ENCODE measurements at places on chromosomes 16 and 17.

DNA sequence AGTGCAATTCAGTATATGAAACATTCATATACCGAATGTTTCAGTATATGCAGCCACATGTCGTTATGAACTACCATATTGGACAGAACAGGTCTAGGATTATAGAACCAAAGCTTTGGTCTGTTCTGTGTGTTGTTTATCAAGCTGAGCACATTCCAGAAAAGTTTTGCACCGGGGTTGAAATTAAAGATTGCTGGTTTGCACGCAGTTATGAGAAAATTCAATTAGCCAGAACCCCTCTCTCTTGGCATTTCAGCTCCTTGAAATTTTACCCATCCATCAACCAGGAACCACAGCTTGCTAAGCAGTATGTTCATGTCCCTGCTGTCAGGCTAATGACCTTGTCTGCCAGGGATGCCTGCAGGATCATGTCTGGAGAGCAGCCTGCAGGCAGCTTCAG, 9.5 kb downstream of the KRT32 start:
- DNase-seq: no peak

DNA sequence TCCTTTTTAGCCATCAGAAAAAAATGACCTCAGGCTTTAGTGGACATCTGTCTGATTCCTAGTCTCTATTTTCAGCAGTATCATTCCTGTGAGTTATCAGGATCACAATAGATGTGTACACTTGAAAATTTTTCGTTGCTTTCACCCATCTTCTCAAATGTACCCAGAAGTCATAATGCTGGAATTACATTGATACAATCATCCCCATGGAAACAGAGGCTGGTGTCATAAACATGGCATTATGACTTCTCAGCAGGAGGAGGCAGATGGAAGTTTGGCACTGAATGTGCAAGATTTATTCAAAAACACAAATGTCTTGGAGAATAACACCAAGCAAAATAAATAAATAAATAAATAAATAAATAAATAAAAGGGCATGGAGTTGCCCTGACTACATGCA, 292.5 kb downstream of the PHKB start:
- DNase-seq: no peak

GRCh38 chr16:89067677-89068443, 25.8 kb upstream of the ACSF3 start:
- DNase-seq: no peak

GRCh38 chr17:51120357-51120738, 320 bp downstream of the SPAG9 start:
- DNase-seq: no peak

GRCh38 chr16:25083701-25084100, 27.8 kb upstream of the LCMT1 start:
- no peak for DNase-seq

GRCh38 chr16:9567666-9568065, 476.2 kb downstream of the HAPSTR1 start:
- DNase-seq: no peak

GRCh38 chr16:69838489-69838888, 76.4 kb downstream of the WWP2 start:
- DNase-seq: no peak

DNA sequence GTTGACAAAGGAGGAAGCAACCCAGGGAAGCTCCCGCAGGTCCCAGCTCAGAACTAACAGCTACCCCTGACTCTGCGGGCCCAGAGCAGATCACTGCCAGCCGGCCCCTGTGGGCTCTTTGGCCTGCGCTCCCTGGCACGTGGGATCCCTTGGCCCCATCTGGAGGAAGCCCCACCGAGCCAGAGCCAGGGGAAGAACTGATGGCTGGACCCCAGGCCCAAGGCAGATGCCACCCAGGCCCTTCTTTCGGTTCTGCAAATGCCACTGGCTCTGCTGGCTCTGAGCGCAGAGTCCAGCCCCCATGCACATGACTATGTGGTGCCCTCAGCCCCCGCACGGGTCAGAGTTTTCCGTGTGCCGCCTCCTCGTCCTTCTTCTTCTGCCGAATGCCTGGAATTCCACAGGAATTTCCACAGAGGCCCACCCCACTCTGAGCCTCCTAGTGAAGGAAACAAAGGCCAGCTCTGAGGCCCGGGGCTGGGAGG, 35.8 kb upstream of the SNN start:
- no peak for DNase-seq

- no peak for DNase-seq
Observed at GRCh38 chr17:18980682-18981334, 23.8 kb downstream of the FAM83G start.

- no peak for DNase-seq
Observed at GRCh38 chr16:53053967-53054669, 673 bp upstream of the CHD9 start.

- no peak for DNase-seq
Observed at GRCh38 chr16:64982581-64982980, 139.3 kb downstream of the CDH11 start.

DNA sequence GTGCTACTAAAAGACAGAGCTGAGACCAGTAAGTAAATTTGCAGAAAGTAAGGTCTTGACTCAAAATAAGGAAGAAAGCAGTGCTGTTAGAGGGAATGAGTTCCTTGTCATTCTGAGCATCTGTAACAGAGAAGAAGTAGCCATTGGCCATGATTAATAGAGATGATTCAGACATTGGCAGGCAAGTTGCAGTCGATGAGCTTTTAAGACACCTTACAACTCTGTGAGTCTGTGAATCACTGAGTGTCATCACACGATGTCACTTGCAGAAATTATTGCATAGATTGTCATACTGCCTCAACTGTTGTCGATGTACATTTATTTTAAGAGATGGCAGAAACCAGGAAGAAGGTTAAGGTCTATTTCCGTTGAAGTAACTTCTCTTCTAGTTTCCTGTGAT, 201.1 kb upstream of the CDH13 start:
- DNase-seq: no peak

GRCh38 chr17:27326051-27326450, 32.1 kb downstream of the WSB1 start:
- no peak for DNase-seq

- DNase-seq: no peak
Observed at GRCh38 chr17:38667099-38667786, 7.5 kb downstream of the EPOP start.

GRCh38 chr17:31414550-31414918, 23.1 kb downstream of the RAB11FIP4 start:
- DNase-seq: no peak

- no peak for DNase-seq
Observed at GRCh38 chr17:82490512-82491195, 28.9 kb upstream of the FOXK2 start.

GRCh38 chr16:89037261-89038152, 56.1 kb upstream of the ACSF3 start:
- DNase-seq: no peak

- no peak for DNase-seq
Observed at GRCh38 chr17:81044428-81044763, 9.4 kb downstream of the BAIAP2 start.

DNA sequence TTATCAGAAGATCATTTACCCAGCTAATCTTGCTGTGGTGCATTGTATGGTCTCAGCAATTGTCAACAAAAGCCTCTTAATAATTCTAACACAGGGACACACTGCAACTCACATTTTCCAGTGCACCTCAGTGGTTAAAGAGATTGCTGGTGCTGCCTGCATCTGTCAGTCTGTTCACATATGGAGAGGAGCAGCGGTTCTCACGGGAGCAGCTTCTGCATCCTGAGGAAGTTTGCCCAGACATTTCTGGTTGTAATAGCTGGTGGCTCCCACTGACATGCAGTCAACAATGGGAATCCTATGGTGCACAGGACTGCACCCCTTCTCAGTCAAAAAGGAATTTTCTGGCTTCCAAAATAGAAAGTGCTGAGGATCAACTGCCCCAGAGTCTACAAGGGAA, 7.8 kb downstream of the GGA2 start:
- no peak for DNase-seq

DNA sequence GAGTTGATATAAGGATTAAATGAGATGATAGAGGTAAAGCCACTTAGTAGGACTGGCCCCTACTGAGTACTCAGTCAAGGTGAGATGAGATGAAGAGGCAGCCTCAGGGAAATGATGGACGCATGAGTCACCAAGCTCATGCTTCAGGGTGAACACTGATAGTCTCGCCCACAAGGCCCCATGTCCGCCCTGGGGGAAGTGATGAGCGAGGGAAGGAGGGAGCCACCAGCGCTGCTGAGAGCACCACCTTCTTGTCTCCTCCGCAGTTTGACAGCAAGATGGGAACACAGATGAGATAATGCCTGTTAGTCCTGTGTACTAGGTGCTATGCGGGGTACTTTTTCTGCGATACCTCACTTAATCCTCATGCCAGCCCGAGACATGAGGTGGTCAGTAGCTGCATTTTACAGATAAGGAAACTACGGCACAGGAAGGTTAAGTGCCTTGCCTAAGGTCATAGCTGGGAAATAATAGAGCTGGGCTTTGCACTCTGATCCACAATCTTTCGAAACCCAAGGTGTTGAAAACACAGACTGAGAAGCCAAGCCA, 383.0 kb downstream of the CPPED1 start:
- no peak for DNase-seq

DNA sequence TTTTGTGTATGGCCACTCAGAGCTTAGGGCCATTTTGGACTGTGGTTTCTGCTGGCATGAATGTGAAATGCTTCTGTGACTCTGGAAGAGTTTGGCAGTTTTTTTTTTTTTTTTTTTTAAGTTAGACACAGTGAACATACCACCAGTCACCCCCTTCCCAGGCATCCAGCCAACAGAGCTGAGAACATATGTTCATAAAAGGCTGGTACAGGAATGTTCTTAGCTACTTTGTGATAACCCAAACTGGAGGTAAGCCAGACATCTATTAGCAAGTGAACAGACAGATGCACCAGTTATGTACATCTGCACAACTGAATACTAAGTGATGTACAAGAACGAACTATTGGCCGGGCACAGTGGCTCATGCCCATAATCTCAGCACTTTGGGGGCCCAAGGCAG, 92.7 kb downstream of the ABCC1 start:
- DNase-seq: no peak

- no peak for DNase-seq
Observed at GRCh38 chr17:78368348-78368747, 8.5 kb upstream of the SOCS3 start.

DNA sequence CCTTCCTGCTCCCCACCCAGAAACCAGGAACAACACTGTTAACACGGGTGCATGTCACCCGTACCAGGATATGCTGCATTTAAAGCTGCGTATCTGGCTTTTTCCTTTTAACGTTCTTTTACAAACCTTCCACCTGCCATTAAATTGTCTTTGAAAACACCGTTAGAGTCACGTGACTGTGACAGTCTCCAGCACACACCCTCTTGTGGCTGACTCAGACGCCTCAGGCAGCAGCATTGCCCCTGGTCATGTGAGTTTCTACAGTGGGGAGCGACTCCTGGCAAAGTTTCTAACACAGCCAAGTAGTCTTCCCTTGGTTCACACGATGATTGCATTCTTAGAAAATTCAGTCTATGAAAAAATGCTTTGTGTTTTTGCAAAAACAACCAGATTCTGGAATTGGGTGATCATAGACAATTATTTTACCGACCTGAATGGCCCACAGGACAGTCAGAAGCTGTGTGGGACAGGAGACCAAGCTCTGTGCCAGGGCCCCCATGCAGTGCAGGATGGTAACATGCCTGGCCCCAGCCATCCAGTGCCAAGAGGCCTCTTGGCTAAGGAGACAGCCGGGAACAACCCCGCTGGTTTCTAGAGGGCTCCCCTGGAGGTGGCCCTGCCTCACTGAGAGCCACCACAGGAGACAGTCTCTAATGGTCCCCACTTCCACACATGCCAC, 199.1 kb downstream of the KATNIP start:
- DNase-seq: peak; percentile 14

- peak; percentile 13 for DNase-seq
Observed at GRCh38 chr17:7885367-7886226, 3.0 kb upstream of the CHD3 start.

GRCh38 chr17:80463784-80464400, 12.5 kb downstream of the NPTX1 start:
- DNase-seq: no peak

DNA sequence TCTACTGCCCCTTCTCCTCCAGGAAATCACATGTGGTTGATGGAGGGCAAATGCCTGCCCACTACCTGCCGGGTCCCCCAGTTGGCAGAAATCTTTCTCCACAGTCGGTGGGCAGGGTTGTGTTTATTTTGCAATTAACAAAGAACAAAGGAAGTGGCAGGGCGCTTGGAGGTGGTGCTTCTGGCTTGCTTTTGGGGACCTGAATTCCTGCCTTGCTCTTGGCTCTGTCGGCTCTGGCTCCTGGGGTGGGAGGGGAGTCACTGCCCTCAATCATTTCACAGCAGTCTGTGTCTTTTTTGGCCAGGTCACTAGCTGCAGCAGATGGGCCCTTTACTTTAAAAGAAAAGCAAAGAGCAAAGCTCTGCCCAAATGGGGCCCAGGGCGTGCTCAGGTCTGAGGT, 69.2 kb downstream of the C16orf78 start:
- DNase-seq: no peak

GRCh38 chr16:84647828-84648594, at the start of gene KLHL36:
Gene KLHL36 (plus strand): TSS chr16:84648511. CDS start chr16:84650868, 2,357 bp downstream.
- DNase-seq: peak; percentile 27

- no peak for DNase-seq
Observed at GRCh38 chr17:17116406-17116805, 74.1 kb downstream of the MPRIP start.

GRCh38 chr16:89153848-89154271, 17.7 kb upstream of the CDH15 start:
- DNase-seq: no peak

GRCh38 chr16:85428168-85428898, 184.8 kb upstream of the GSE1 start:
- DNase-seq: no peak

GRCh38 chr16:83808573-83809014, 816 bp downstream of the HSBP1 start:
- DNase-seq: no peak

GRCh38 chr16:71626858-71627213, 852 bp downstream of the MARVELD3 start:
- DNase-seq: no peak

DNA sequence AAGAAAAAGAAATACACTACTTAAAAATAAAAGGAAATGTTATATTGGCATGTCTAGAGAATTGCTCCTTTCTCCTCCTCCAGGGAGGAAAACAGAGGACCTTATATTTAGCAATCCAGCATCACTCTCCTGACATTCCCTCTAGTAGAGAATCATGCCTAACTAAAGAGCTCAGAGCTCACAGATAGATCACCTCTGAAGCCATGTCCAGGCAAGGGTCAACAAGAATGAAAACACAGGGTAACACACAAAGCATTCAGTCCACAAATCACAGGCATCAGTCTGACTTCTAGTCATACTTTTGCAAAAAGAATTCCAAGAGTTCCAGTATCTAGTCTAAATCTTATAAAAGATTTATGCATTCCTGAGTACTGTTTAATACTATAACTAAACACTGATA, 4.4 kb upstream of the HASPIN start:
- no peak for DNase-seq

All from stimulated activated CD8-positive, alpha-beta memory T cell treated with anti-CD3 and anti-CD28 coated beads, Interleukin-15, amount 100 ng/mL, for 4 hours (primary cell).